Kidney capillary endothelial cell (primary cell): ENCODE measurements at places on chromosomes 12 and 14.

DNA sequence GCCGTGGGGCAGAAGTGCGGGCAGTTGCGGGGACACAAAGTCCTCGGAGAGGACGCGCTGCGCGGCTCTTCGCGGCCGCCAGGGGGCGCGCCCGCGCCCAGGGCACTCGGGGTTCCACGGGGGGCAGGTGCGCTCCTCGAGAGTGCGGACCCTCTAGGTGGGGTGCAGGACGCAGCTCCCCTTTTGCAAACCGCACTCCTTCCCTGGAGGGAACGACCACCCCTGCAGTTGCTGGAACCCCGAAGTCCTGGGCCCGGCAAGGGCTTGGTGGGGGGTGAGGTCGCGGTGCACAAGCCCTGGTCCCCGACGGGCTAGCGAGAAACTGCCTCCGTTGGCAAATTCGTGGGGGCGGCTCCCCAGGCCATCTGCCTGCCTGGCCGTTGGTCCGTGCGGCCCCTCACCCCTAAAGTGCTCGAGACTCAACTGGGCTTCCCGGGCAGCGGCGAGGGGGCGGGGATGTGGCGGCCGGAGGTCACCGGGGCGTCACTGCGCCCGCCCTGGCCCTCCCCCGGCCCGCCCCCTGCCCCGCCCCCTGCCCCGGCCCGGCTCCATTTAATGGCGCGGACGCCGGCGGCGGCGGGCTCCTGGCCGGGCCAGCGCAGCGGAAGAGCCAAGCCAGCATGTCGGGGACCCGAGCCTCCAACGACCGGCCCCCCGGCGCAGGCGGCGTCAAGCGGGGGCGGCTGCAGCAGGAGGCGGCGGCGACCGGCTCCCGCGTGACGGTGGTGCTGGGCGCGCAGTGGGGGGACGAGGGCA lies at the start of gene ADSS1:
Gene ADSS1, plus strand, starts transcription at position 579 of the 756 bp plus-strand sequence. Its CDS starts 42 bp downstream, at position 621.
- DNase-seq = peak; percentile 51

GRCh38 chr12:70744178-70744577 lies 106.9 kb upstream of the PTPRB start:
- DNase-seq = no peak

DNA sequence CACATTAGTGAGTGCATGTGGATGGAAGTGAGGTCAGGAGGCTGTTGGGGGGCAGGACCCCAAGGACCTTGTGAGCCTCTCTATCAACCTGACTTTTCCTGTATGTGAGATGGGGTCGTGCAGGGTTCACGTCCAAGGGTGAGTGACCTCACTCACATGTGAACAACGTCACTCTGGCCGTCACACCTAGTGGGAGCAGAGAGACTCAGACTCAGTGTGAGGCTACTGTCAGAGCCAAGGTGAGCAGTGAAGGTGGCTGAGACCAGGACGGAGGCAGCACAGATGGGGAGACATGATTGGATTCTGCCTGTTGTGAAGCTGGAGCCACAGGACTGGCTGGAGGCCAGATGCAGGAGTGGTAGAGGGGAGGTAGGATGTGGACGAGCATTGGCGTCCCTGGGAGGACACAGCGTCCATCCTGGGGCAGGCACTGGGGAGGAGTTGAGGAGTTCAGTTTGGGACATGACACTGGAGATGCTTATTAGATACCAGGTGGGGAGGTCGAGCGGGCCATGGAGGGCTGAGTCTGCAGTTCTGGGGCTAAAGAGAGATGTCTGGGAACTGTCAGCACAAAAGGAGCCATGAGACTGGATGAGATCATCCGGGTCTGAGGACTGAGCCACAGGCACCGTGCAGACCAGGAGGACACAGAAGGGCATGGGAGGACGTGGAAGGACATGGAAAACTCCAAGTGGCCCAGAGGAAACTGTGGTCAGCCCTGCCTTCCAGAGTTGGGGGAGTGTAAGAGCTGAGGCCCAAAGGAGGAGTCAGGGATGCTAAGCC lies 92.8 kb downstream of the LGMN start:
- no peak for DNase-seq

DNA sequence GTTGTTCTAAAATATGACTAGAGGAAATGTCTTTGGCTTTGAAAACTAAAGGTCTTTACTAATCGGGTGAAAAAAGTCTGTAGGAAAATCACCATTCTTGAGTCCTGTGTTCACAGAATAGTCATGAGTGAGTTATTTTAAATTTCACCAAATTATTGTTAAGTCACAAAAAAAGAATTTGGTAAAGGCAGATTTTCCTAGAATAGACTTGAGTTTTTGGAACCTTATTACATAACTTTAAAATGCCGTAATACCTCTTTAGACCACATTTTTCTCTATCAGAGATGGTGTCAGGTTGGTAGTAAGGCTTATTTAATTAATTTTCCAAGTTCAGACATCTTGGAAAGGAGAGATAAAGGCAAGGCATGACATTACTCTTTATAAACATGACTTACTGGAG lies 184.7 kb upstream of the GARIN2 start:
- no peak for DNase-seq

DNA sequence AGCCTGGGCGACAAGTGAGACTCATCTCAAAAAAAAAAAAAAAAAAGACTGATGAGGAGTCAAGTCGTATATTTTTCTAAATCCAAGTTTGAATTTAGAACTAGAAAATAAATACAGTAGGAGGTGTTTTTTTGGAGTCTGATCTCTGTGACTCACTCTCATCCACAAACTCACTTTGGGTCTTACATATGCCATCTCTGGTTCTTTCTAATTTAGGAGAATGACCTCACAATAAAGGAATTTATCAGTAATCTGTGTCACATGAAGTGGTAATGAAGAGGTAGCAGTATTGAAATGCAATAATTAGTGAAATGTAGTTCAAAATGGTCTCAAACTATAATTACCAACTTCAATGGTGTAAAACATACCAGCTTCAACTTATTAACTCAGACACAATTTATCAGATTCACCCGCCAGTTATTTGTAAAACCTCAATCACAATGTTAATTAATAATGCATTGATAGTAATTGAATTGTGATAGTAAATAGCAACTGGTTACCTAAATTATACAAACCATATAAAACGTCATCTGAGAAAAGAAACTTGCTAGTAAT lies 4.4 kb upstream of the CFL2 start:
- peak; percentile 35 for DNase-seq

- no peak for DNase-seq
Observed at GRCh38 chr12:47449797-47450196, 256.0 kb downstream of the RPAP3 start.

DNA sequence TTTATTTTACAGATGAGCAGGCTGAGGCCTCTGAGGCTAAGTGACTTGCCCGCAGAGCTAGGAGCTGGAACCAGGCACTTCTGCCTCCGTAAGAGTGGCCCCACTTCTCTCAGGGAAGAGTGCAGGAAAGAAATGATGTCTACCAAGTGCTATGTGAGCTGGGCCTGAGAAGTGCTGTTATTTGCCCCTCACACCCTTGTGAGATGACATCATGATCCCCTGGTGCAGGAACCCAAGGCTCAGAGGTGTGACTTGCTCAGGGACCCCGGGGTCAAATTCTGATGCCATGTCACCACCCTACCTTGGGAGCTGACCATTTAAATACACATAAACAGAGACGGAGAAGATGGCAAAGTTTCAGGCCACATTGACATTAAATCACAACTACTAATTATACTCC lies 63.7 kb upstream of the DDX11 start:
- DNase-seq = no peak
